ENCODE measurements at places on chromosomes 7 and 10. TPM values are rescaled to one million over a fixed set of nuclear protein-coding genes. Genes with fewer than 3 reads are reported as not detected.

The SFRP5 gene
- 0.75 TPM for total RNA-seq

The AKR1B15 gene
- 0.31 TPM for total RNA-seq

The AGAP9 gene
- total RNA-seq, result 7.4 TPM

The ATOH7 gene
- 0.13 TPM for total RNA-seq

The DNAH11 gene
- total RNA-seq, result 0.13 TPM

The CYP3A7 gene
- 0.58 TPM for total RNA-seq

The DEPP1 gene
- total RNA-seq, result 36.0 TPM

The FAM237B gene
- not detected for total RNA-seq

The ANKRD30A gene
- not detected for total RNA-seq

- DNase-seq, result no peak
Measured at GRCh38 chr7:93414574-93414973, 159.9 kb downstream of the CALCR start.

GRCh38 chr10:56662765-56663447 lies 301.8 kb upstream of the ZWINT start:
- DNase-seq, result no peak

DNA sequence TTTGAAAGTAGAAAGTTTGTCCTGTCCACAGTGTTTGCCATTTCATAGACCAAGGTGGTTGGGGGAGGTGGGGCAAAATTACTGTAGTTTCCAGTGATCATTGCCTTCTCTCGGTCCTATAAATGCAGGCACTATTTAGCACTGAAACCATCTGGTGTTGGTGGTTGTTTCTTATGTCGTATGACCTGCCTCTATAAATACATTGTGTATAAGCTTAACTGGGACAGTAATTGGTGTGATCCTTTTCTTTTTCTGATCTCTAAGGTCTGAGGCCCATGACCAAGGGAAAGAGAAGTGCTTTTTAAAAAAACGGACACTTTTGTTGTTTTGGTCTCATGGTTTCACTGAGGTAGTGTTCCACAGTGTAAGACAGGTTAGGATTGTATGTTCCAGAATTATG lies 63.1 kb downstream of the AUTS2 start:
- no peak for DNase-seq

DNA sequence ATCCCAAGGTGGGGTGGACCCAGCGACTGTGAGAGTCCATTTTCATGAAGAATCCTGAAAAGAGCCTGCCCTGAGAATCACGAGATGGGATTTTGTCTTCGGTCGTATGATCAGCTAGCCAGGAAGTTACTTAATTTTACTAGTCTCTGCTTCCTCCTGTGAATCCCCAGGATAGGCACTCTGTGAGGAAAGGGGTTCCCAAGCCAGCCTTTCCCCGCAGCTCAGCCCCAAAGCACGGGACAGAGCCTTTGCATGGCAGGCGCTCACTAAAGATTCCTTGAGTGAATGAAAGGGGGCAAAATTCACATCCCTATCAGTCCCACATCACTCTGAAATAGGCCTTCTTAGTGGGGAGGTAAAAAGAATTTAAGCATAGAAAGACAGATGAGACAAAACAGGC lies 219.6 kb downstream of the ADARB2 start:
- DNase-seq, result no peak

DNA sequence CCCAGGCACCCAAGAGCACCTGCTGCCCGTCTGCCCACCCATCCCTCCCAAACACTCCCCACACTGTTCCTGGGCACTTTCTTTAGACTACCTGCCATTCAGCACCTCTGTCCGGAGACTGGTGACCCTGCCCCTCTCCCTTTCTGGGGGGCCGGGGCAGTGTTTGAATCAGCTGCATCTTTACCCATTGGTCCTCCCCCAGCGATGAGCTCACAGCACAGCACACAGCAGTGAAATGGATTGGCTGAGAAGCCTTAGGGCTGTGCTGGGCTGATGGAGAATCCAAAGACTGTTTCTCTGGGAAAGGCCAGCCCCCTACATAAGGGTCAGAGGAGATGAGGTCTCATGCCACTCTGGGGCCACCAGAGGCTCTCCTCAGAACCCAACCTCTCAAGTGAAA lies 40.2 kb downstream of the VWA2 start:
- DNase-seq, result no peak

GRCh38 chr7:55510621-55511020 lies 61.7 kb downstream of the VOPP1 start:
- no peak for DNase-seq

- no peak for DNase-seq
Measured at GRCh38 chr10:32901815-32902214, 56.2 kb downstream of the ITGB1 start.

- no peak for DNase-seq
Measured at GRCh38 chr7:87091487-87092066, 32.1 kb upstream of the ELAPOR2 start.

- no peak for DNase-seq
Measured at GRCh38 chr7:51789489-51789888, 472.9 kb upstream of the COBL start.

DNA sequence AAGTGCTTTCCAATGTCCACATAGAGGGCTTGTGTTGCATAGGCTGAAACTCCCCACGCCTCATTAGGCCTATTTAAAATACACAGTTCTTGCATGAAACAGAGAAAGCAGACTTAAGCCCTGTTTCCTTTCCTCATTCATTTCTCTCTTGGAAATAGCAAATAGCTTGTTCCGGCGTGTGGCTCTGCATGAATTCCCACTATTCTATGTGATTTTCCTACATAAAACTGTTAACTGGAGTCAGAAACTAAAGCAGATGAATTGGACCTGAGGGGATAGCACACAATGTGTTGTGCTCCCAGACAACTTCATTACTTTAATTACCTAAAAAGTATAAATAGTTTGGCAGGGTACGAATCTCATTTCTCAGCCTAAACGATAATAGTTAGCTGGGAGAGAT lies 981.5 kb downstream of the SORCS1 start:
- DNase-seq, result peak; percentile 16

DNA sequence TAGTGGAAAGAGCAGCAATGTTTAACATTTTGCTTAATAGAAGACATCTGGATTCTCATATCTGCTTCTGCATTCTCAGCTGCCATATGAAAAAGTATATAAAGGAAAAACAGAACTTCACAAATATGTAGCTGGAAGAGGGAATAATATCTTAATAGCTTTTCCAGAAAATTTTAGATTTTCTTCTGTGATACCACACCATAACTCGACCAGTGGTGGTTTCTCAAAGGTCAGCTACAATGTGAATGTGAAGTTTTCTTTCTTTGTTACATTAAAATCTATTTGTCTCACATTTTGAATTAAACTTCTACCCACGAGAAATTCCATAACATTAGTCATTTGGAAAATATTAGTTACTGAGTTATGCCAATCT lies 339.8 kb downstream of the PARD3 start:
- DNase-seq, result peak; percentile 78

DNA sequence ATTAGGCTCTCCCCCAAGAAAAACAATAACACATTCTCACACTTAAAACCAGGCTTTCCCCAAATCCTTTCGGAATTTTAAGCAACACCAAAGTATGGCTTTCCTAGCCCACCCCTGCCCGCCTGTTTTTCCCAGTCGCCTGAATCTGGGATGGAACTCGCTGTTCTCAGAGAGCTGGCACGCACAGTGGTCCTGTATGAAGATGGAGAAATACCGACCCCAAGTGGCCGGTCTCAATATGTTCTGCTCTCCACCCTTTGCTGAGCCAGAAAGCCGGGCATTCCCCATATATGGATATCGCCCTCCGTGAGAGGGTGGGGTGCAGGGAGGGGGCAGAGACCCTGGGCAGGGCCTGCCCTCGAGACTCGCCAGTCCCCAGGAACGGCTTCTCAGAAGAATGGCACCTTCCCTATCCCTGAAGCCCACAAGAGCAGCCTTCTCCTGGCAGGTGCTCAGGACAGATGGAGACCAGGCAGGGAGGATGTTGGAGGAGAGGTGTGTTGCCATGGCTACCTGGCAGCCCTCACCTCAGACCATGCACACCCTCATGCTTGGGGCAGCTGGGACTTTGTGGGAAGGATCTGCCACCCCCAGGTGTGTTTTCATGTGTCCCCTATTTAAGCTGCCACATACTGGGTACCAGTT lies 3.4 kb downstream of the TACR2 start:
- peak; percentile 80 for DNase-seq

DNA sequence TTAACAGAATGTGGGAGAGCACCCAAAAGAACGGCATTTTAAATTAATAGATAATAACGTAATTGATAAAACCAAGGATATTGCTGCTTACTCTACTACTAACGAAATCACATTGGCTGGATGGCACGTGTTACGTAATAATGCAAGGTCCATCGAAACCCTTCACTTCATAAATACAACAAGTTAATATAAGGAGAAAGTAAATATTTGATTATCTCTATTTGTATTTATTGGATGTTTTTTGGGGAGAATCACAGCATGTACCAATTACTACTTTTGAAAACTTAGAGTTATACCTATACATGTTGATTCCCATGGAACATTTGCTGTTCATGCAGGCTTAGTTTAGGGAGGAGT lies 1.6 kb downstream of the PRKG1 start:
- peak; percentile 65 for DNase-seq

DNA sequence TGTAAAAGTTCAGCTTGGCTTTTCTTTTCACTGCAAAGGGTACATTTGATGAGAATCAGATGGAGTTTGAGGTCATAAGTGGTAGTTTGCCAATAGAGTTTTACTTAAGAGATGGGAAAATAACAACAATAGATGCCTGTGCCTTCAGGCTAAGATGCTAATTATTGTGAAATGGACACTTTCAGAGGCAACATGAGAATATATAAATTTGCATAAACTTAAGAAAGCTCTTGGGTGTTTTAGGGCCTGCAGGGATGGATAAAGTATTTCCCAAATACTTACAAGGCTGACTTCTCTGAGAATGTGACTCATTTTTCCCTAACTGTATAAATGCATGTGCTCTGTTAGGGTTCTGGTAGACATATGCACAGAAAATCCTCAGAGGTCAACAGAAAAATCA lies 200.3 kb upstream of the SVIL start:
- DNase-seq, result peak; percentile 76

DNA sequence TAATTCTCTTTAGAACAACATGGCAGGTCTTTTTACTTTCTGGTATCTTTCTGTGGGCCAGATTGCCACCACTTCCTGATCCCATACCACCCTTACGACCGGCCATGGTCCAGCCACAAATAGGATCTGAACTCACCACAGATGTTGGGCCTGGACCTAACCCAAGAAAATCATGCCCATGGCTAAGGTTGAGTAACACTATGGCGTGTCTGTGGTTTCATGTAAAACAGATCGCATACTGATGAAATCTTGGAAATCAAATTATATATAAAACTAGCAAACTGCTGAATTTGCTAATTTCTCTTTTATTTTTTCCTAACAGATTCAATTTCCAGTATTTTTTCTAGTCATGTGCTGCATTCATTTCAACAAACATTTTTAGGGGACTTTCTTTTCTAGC lies 77.2 kb downstream of the CH25H start:
- no peak for DNase-seq

GRCh38 chr10:3838460-3839437 lies 53.7 kb upstream of the KLF6 start:
- no peak for DNase-seq

DNA sequence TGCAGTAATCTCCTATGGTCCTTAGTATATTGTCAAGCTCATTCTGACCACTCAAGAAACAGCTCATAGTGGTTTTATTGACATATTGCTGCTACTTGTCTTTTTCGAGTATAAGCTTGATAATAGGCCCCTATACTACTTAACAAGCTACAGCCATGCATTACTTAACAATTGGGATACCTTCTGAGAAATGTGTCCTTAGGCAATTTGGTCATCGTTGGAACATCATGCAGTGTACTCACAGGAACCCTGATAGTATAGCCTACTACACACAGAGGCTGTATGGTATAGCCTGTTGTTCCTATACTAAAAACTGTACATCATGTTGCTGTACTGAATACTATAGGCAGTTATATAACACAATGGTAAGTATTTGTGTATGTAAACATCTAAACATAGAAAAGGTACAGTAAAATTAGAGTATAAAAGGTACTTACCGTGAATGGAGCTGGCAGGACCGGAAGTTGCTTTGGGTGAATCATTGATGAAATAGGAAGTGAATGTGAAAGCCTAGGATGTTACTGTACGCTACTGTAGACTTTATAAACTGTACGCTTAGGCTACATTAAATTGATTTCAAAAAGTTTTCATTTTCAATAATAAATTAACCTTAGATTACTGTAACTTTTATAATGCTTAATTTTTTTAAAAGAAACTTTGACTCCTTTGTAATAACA lies 160.9 kb downstream of the LRRC4 start:
- DNase-seq, result no peak

- peak; percentile 46 for DNase-seq
Measured at GRCh38 chr7:55469271-55469681, 103.0 kb downstream of the VOPP1 start.

GRCh38 chr10:43852149-43852548 lies 203.5 kb upstream of the ZNF32 start:
- DNase-seq, result no peak

All from muscle of leg (tissue), 16 donors.